ENCODE measurements at places on chromosomes 5 and 9. TPM values are rescaled to one million over a fixed set of nuclear protein-coding genes. Genes with fewer than 3 reads are reported as not detected.

Gene PCDHB4
- total RNA-seq, result 0.12 TPM

DNA sequence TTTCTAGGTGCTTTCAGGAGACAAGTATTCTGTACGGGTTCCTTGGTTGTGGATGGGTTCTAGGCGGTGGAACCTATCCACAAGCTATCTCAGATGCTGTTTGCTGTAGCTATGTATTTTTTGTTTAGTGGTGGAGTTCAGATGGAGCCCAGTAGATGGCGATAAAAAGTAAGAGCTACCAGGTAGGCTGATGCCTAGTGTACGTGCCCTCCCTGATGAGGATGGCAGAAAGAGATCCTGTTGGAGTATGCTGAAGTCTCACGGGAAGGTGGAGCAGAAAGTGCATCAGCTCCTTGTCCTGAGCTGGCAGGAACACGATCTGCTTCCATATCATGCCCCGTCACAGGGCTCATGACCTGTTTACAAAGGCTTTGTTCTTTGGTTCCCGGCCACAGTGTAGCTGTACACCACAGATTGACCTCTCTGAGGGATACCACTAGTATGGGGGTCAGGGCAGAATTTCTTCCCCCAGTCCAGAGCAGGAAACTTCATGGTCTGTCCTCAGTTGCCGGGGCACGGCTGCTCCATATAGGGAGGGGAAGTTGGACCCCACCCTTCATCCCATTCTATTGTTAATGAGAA, 12.6 kb upstream of the UGT3A2 start:
- peak; percentile 56 for DNase-seq

GRCh38 chr5:173228639-173229381, 6.2 kb downstream of the NKX2-5 start:
- DNase-seq, result peak; percentile 22

GRCh38 chr5:116498503-116499048, 76.0 kb downstream of the SEMA6A start:
- DNase-seq, result no peak

- no peak for DNase-seq
These were observed 131.0 kb upstream of the CCNG1 start for GRCh38 chr5:163306421-163306820.

Gene PCDHB12
- 0.88 TPM for total RNA-seq

All from RPMI7951 (cell line).